Naive thymus-derived CD4-positive, alpha-beta T cell (primary cell): ENCODE measurements at places on chromosomes 13 and 19.

DNA sequence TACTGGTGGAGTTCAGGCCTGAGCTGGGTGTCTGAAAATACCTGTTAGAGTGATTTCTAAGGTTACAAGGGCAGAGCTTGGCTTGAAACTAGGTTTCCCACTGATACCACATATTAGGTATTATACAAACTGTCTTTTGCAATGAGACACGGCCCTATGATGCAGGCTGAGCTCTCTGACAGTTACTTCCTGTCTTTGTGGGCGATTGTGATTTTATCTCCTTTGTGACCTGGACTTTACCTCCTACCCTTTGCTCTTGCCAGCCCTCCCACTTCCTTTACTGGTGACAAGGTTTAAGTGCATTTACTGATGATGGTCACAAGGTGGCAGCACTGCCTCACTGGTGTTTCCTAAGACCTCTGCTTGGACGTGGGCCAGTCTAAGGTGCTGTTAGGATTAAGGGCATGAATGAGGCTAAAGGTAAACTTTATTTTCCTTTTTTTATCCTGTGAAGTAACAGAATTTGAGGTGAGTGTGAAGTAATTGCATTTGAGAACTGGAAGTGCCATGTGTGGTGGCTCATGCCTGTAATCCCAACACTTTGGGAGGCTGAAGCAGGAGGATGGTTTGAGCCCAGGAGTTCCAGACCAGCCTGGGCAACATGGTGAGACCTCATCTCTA, 7.7 kb upstream of the CXCL17 start:
- DNase-seq, result peak; percentile 62

DNA sequence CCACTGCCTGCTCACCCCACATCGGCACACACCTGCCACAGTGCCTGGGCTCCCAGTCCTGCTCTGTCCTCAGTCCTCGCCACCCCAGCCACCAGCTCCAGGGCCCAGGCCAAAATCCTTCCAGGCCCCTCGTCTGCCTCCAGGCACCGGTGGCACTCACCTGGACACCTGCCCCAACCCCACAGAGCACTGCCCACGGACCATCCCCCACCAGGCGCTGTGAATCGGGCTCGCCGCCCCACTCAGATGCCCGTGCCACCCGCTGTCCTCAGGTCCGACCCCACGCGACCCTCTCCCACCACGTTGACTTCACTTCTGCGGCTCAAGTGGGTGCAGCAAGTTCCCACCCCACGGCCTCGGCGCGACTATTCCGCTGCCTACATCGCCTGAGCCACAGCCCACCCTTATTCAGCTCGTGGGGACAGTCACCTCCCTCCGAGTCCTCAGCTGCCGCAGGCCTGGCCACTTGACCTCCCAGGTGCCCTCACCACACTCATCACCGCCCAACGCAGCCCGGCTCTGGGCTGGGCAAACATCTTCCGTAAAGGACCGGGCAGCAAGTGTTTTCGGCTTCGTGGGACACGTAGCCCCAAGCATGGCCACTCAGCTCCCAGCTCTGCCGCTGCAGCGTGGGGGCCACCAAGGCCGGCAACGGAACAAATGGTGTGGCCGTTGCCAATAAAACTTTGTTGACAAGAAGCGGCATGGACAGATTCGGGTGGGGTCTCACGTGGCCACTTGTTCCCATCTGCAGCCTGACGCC, 5.7 kb downstream of the PIP5K1C start:
- no peak for DNase-seq

DNA sequence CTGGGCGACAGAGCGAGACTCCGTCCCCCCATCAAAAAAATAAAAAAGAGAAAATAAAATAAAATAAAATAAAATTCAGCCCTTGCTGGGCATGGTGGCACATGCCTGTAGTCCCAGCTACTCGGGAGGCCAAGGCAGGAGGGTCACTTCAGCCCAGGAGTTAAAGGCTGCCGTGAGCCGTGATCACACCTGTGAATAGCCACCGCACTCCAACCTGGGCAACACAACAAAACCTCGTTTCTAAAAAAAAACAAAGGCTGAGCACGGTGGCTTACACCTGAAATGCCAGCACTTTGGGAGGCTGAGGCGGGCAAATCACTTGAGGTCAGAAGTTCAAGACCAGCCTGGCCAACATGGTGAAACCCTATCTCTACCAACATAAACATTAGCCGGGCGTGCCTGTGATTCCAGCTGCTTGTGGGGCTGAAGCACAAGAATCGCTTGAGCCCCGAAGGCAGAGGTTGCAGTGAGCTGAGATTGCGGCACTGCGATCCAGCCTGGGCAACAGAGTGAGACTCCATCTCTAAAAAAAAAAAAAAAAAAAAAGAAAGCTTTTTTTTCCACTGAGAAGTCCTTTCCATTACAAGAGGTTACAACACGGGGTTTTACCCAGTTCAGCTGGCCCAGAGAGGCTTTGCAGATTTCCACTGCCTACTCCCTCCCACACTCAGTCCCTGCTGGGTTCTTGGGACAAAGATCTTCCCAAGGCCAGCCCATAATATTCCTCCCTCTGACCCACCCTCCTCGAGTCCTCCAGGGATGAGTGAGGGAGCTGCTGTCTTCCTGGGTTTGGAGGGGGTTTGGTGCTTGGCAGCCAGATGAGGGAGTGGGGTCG, 6.4 kb downstream of the ANGPTL4 start:
- no peak for DNase-seq

DNA sequence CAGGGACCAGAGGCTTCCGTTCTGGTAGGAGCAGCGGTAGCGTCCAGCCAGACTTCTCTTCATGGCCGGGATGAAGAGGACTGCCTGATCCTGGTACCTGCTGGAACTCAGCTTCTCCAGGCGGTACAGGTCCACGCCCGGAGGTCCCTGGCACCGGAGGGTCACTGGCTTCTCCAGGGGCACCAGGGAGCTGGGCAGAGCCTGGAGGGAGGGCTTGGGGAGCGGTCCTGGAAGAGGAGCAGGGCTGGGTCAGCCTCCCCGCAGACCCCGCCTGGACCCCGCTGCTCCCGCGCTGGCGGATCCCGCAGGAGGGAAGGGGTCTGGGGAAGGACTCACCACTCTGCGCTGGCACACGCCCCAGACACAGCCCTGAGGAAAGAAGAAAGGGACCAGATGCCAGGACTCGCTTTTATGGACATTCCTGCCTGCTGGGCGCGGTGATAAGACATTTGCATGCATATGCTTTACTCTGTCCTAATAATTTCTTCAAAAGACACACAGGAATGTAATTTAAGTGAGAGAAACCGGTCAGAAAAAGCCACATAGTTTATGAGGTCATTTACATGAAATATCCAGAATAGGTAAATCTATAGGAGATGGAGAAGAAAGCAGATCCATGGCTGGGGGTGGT, 5.8 kb downstream of the GP6 start:
- DNase-seq, result no peak

GRCh38 chr19:47155148-47155547, 24.5 kb downstream of the SAE1 start:
- no peak for DNase-seq

GRCh38 chr13:27541386-27541785, 78.9 kb downstream of the LNX2 start:
- DNase-seq, result no peak

GRCh38 chr13:45850027-45850613, 1.4 kb downstream of the SIAH3 start:
- no peak for DNase-seq

DNA sequence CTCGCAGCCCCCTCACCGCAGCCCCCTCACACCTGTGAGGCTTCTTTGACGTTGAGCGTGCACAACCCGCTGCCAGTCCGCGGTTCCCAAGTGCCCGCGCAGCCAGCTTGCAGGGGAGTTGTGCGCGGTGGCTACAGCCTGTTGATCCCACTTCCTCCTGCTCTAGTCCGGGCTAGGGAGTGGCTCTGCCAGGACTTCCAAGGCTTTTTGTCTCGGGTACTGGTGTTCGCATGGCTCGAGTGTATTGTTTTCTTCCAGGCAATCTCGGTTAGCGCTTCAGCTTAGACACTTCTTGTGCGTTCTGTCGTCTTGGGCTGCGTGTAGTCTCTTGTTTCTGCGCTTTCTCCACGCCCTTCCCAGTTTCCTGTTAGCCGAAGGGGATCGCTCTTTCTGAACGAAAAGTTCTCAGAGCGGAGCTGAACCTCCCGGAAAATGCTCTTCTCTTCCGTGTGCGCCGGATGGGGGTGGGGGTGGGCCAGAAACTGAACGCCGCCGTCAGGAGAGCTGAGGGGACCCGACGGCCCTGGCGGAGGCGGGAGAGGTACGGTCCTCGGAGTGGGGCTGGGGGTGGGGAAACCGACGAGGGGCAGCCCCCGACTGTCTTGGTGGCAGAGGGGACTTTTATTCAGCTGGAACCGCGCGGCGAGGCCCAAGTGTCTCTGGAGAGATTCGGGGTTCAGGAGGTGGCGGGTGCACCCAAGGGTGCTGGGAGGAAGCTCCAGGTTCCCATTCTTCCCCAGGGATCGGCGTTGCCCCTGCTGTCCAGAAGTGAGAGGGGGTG, 697 bp upstream of the DGKH start:
- no peak for DNase-seq

DNA sequence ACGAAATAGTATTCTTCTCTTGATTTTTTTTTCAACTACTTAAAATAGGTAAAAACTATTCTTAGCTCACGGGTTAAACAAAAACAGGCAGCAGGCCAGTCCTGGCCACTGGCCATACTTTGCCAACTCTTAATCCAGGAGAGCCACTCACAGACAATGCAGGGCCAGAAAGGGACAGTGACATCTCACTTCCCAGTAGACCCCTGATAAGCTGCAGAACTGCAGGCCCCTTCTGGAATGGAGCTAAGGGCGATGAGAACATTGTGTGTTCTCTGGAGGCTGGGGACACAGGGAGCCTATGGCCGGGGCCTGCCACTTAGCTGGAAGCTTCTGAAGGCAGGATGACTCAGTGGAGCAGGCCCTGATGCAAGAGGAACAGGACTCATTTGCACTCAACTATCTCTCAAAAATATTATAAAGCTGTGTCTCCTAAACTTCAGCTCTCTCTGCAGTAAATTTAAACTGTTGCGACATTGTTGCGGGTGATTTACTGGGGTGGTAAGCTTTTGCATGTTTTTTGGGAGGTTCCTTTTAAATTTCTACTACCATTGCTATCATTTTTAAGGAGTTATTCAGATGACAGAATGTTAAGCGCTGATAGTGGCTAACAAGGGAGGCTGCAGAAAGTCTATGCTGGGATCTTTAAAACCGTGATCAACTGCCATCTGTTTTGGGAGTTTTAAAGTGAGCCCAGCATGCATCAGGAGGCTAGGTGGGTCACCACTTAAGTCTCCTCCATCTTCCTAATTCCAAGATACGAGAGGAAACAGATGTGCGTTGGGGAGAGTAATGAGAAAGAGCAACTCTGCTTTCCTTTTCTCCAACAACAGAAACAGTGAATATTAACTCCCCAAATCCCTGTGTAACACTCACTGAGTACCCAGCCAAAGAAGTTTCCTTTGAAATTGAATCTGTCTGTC, 33.2 kb upstream of the KATNAL1 start:
- no peak for DNase-seq

DNA sequence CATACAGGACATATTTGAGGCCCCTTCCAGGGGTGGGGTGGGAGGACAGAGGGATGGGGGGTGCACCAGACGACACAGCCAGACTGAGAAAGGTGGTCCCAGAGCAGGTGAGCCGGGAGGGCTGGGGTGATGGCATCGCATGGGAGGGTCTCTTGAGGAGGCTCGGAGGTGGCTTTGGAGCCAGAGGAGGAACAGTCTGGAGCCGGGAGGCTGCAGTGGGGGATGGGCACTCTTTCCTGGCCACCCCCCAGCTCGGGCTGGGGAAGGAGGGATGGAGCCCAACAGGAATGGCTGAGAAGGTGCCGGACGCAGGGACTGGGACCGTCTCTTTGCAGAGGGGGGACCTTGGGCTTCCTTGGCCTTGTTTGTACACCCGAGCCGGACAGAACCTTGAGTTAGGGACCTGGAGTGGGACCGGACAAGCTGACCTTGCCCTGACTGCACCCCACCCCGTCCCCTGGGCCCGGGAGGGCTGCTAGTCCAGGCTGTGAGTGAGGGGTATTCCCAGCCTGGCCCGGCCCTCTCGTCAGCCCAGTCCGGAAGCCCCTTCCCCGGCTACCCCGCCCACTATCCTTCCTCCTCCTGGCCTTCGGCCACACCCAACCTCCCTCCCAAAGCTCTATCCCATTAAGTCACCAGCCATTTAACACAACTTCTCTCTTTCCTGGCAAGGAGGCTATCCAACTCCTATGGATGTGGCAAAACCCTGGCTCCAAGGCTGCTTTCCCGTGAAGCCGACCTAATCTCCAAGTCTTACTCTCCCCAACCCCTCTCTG, 816 bp upstream of the TBXA2R start:
- no peak for DNase-seq

- no peak for DNase-seq
Measured at GRCh38 chr13:26589754-26590153, 32.3 kb downstream of the WASF3 start.

DNA sequence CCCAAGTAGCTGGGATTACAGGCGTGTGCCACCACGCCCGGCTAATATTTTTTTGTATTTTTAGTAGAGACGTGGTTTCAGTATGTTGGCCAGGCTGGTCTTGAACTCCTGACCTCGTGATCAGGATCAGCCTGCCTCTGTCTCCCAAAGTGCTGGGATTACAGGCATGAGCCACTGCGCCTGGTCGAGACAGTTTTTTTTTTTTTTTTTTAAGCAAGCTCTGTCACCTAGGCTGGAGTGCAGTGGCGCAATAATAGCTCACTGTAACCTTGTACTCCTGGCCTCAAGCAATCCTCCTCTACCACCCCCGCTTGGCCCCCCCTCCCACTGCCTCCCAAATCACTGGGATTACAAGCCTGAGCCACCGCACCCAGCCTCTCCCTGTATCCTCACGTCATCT, 6.4 kb upstream of the MAP2K7 start:
- no peak for DNase-seq

DNA sequence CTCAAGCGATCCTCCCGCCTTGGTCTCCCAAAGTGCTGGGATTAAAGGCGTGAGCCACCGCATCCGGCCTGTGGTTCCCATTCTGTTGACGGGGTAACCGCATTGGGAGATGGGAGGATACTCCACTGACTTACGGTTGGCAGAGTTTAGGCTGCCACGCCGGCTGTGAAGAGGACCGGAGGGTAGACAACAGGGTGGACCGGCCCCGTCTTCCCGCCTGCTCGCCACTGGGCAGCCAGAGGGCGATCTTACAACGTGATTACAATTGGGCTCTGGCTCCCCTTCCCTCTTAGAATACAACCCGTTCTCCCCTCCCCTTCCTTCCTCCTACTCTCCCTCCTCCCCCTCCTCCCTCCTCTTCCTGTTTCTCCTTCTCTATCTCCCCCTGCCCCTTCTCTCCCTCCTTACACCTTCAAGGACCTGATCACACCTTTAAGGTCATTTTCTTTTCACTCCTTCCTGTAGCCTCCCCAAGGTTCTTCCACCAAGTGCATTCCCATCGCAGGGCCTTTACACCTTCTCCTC, 957 bp upstream of the CCDC194 start:
- peak; percentile 33 for DNase-seq

DNA sequence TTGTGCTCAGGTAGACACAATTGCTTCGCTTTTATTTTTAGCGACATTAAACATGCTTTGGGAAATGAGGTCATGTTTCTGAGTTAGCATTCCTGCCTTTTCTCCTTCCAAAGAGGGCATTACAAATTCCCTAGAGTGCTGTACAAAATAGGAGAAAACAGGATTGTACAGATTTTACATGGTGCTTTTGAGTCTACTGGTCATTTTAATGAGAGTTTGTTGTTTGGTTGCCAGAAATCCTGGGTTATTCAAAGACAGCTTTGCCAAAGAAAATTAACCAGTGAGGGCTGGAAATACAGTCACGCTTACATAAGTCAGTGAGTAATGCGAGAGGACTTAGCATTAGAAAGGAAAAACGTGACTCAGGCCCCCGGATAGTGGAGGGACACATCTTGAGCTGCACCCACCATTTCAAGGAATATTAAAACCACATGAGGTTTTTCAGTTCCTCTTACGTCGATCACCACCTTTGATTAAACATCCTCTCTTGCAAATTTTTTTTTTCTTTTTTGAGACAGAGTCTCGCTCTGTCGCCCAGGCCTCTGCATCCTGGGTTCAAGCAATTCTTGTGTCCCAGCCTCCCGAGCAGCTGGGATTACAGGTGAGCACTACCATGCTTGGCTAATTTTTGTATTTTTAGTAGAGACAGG, 55.4 kb downstream of the SACS start:
- peak; percentile 28 for DNase-seq
